ENCODE measurements at places on chromosomes 13 and 19. TPM values are rescaled to one million over a fixed set of nuclear protein-coding genes. Genes with fewer than 3 reads are reported as not detected.

Gene C19orf85
- total RNA-seq = not detected

GRCh38 chr13:48158915-48159314 is 64.0 kb upstream of the MED4 start:
- H3K27me3 ChIP-seq = no peaks in the 10 kb centered on the region
- H3K36me3 ChIP-seq = no peaks in the 10 kb centered on the region
- peak overlapping the region; percentile 65 for H3K27ac ChIP-seq
- no peak for DNase-seq

DNA sequence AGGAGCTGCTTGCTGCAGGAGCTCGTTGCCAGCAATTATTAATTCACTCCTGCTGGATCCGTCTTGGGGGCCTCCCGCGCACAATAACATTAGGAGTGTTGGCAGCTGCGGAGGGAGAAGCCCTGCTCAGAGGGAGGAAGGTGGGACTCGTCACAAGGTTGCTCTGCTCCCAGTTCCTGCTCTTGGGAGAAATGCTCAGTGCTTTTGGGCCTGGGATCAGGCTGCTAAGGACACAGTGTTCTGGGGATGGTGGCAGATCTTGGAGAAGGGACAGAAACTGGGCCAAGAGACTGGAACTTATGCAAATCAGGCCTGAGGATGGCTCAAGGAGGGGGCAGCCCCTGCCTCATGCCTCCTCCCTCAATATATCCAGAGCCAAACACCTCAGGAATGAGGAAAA is 78.9 kb upstream of the OLFM4 start:
- no peak for DNase-seq
- H3K27ac ChIP-seq = no peak overlapping the region
- H3K4me3 ChIP-seq = no peak overlapping the region
- no peaks in the 10 kb centered on the region for H3K27me3 ChIP-seq
- H3K36me3 ChIP-seq = no peaks in the 10 kb centered on the region

DNA sequence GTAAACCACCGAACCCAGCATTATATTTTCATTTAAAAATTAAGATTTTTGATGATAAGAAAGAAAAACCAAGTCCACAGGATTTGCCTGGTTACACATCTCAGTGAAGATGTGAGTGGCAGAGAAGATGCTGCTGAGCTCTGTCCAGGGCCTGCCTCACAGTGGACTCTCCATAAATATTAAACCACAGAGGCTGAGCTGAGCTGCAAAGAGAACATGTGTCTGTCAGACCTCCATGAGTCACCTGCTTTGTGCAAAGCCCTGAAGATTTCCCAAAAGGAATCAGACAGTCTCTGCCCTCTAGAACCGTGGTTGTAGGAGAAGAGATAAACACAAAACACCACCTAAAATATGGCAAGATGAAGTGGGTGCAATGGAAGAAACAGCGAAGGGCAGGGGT is 127.2 kb upstream of the TSC22D1 start:
- no peak overlapping the region for H3K4me3 ChIP-seq
- no peak overlapping the region for H3K27ac ChIP-seq
- H3K36me3 ChIP-seq = no peaks in the 10 kb centered on the region
- H3K4me1 ChIP-seq = no peaks in the 10 kb centered on the region
- no peaks in the 10 kb centered on the region for H3K27me3 ChIP-seq

- H3K4me1 ChIP-seq = peaks cover 27% of the 10 kb centered on the region
- H3K27ac ChIP-seq = peak overlapping the region; percentile 4
- no peaks in the 10 kb centered on the region for H3K27me3 ChIP-seq
- H3K36me3 ChIP-seq = no peaks in the 10 kb centered on the region
These were observed 41.3 kb upstream of the NPAS1 start for GRCh38 chr19:46978171-46978869.

DNA sequence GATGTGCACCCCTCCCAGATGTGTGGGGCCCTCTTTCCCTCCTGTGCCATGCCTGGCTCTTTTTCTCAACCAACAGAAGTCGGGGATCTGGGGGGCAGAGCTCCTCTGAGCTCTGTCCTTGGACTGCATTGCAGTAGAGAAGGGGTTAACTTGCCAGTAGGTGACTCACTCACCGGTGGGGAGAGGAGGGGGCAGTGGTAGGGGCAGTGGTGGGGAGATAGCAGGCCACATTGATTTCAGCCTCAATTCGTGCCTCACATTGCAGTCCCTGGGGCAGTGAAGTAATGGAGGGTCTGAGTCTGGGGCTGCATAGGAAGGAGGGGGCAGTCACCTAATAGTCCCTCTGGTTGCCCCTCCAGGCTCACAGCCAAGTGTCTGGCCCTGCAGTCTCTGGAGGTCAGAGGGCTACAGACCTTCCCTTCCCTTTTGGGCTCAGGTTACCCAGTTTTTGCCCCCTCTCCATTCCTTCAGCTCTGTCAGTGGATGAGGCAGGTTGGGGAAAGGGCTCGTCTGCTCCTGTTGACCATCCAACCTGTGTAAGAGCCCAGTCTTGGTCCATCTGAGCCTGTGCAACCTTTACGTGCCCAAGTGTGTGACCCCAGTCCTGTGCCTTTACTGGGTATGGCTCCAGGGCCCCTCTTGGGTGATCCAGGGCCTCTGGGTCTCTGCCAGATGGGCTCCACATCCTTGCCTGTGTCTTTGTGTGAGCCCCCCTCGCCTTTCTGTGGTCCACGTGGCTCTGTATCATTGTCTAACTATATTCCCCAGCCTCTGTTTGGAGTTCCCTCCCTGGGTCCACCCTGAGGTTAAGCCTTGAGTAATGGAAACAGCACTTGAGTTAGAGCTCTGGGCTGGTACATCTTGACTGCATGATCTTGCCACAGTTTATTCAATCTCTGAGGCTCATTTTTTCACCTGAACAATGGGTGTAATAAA is 13.0 kb downstream of the CIC start:
- H3K27me3 ChIP-seq = no peaks in the 10 kb centered on the region
- H3K4me3 ChIP-seq = no peak overlapping the region
- no peak for DNase-seq
- peak overlapping the region; percentile 91 for H3K27ac ChIP-seq

GRCh38 chr19:4987692-4988370 is 18.9 kb downstream of the KDM4B start:
- H3K36me3 ChIP-seq = no peaks in the 10 kb centered on the region
- no peaks in the 10 kb centered on the region for H3K27me3 ChIP-seq
- H3K27ac ChIP-seq = no peak overlapping the region
- H3K4me3 ChIP-seq = no peak overlapping the region
- H3K4me1 ChIP-seq = peaks cover 24% of the 10 kb centered on the region

Measured in transverse colon (tissue), 4 donors.